Left renal cortex interstitium (tissue), 4 donors: ENCODE measurements at places on chromosomes 12 and 14.

GRCh38 chr14:64220466-64220865, 73.7 kb downstream of the ESR2 start:
- DNase-seq: no peak

DNA sequence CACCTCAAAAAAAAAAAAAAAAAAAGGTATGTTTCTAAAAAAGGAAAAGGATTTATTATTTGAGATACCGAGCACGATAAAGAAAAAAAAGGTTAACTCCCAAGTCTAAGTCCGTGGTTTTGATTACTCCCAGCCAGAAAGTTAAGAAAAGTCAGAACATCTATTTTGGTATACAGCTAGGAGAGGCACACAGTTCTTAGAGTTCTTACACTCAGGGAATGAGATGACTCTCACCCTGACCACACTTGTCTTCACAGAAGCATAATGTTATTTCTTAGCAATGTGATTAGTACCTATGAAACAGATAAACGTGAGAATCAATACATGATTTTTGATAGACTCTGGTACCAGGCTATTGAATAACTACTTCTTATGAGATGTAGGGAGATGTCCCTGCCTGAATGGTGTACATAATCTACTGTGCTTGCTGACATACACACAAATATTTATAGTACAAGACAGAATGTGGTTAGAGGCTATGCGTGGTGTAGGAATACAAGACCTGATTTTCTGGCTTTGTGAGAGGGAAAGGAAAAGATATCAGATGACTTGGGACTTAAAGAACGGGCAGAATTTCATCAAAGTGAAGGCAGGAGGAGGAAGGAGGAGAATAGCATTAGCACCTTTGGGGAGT, 31.6 kb downstream of the LIMA1 start:
- DNase-seq: no peak

DNA sequence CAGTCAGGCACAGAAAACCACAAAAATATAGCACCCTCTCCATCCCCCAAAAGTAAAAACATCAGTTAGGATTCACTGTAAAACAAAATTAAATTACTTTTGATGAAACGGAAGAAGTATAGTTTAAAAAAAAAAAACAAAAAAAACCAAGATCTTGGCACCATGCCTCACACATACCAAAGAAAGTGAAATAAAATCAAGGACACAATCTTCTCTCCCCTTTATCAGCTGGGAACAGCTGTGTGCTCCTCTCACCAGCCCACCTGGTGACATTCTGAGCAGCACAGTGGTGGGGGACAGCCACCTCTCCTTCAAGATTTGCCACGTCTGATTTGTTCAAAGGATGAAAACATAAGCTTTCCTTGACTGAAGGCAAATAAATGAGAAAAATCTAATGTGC, 55.5 kb downstream of the ESR2 start:
- DNase-seq: no peak

GRCh38 chr12:84619053-84619571, 293.5 kb downstream of the SLC6A15 start:
- DNase-seq: no peak

- no peak for DNase-seq
These were observed 467.1 kb upstream of the FAR2 start for GRCh38 chr12:28681980-28682379.

DNA sequence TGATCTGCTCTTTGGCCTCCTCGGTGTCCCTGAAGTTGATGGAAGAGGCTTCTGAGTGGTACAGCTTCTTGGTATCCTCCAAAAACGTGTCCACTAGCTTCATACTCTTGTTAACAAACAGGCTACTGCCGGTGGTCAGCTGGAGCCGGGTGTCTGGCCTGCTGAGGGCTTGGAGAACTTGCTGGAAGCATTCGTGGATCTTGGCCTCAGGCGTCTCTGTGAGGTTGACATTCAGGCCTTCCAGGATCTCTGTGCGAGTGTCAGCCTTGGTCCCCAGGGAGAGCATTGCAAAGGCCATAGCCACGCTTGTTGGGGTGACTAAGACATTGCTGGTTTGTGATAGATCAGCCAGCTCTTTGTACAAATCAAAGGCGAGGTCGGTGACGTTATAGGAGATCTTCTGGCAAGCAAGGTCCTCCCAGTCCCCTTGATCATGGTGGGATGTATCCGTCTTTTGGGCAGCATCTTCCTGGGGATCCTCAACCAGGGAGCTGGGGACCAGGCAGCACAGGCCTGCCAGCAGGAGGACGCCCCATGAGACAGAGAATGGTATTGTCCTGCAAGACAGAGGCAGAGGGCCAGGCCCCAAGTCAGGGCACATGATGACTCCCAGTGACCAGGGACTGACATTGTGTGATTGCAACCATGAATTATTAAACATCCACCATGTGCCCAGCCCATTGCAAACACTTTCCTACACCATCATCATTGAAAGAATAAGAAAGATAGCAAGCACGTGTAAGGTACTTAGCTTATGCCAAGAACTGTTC, 22.1 kb downstream of the SERPINA1 start:
- DNase-seq: no peak

GRCh38 chr12:77352946-77353345, 287.6 kb upstream of the E2F7 start:
- no peak for DNase-seq

DNA sequence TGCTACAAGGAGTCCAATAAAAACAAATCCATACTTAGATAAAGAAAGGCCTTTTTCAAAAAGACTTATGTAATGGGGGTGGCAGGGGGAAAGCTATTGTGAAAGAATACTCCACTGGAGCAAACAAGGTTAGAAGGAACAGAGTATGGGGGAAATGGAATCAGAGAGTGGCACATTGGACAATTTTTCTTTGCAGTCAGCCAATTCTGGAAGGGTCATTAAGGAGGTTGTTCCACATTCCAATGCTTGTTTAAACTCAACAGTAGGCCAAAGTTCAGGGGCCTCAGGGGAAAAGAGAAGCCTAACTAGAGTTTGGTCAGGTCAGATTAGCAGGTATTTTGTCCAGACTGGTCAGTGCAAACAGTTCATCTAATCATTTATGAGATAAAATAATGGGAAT, 105.2 kb upstream of the RESF1 start:
- no peak for DNase-seq

GRCh38 chr14:65187421-65188049, 85.2 kb upstream of the MAX start:
- DNase-seq: no peak

GRCh38 chr12:125205386-125205785, 140.2 kb downstream of the AACS start:
- no peak for DNase-seq

DNA sequence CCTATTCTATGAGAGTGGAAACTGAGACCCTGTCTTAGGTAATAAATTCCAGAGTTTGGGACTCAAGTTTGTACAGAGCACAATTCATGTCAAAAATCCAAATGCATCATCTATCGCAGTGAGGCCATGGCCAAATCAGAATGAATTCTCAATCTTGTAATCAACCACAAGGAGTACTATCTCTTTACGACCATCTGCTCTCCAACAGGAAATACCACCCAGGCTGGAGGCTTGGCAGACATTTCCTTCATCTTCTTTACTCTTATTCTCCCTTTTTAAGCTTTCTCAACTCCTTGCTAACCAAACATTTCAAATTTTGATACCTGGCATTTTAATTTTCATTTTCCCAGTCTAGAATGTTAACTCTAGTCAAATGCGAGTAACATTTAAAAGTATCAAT, 32.7 kb upstream of the RNU6-7 start:
- DNase-seq: no peak

DNA sequence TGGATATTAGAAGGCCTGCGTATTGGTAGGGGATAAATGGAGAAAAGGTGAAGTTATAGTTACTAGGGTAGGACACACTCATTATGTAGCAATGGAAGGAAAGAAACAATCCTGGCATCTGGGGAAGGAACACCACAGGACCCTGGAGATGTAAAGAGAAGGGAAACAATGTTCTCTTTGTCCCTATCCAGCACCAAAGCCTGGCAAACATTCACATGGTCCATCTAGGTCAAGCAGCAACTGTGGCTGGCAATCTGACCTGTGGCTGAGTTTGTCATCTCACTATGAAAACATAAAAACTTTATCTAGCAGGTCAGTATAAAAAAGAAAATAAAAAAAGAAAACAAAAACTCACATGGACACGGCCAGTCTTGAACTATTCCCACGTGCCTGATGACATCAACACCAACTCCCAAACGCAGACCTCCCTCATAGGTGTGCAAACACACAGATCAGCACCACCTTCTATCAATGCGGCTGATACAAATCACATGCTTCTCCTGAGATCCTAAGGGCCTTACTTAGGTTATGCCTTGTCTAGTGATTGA, 2.6 kb downstream of the POMT2 start:
- no peak for DNase-seq

GRCh38 chr12:67382241-67382871, 113.2 kb downstream of the CAND1 start:
- no peak for DNase-seq

- no peak for DNase-seq
These were observed 19.2 kb downstream of the PLEK2 start for GRCh38 chr14:67392800-67393199.

- no peak for DNase-seq
These were observed 51.6 kb downstream of the ATP2B1 start for GRCh38 chr12:89657066-89657465.

DNA sequence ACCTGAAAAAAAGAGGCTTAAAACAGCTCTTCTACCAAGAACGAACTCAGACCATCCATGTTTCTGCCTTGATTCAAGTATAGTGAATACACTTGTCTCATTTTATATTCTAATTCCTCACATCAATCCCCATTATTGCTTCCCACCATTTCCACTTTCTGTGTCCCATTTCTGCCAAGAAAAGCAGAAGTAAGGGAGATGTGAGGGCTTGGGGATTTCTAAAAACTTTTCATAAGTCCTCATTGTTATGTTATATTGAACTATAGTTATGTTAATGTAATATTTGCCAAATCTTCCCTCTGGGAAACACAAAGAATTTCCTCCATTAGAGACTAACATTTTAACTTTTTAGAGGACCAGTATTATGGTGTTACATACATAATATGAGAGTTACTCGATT, 48.2 kb upstream of the PSMA6 start:
- DNase-seq: no peak

GRCh38 chr12:123986374-123986965, 13.5 kb downstream of the ZNF664 start:
- DNase-seq: no peak

GRCh38 chr14:53035336-53036210, 84.7 kb upstream of the FERMT2 start:
- no peak for DNase-seq

- DNase-seq: no peak
These were observed 45.0 kb downstream of the RPS6KA5 start for GRCh38 chr14:91015435-91015834.
